ACHN (cell line): ENCODE measurements at places on chromosomes 6 and 20.

- no peak for DNase-seq
These were observed 78.0 kb upstream of the MPC1 start for GRCh38 chr6:166460473-166461437.

DNA sequence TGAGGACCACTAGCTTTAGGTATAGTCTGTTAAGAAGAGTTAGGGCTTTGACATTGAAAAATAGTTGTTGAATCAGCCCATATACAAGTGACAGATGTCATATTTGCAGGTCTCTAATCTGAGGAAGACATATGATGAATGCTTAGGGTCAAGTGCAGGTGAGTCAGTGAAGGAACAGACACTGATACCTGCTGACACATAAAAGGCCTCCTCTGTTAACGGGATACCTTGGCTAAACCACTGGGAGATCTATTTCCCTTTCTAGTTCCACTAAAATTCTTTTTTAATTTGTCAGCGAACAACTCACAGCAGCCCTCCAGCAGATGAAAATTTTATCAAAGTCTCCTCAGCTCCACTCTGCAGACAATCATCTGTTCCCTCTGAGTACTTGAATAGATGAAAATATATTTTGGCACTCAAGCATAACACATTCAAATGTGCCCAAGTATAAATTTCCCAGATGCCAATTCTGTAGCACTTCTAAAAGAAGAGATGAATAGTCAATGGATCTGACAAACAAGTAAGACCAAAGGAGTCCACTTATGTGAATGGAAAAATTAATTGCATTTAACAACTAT lies 154.0 kb downstream of the KIF16B start:
- no peak for DNase-seq

- peak; percentile 20 for DNase-seq
These were observed 29.3 kb upstream of the TBC1D7 start for GRCh38 chr6:13357551-13358075.

DNA sequence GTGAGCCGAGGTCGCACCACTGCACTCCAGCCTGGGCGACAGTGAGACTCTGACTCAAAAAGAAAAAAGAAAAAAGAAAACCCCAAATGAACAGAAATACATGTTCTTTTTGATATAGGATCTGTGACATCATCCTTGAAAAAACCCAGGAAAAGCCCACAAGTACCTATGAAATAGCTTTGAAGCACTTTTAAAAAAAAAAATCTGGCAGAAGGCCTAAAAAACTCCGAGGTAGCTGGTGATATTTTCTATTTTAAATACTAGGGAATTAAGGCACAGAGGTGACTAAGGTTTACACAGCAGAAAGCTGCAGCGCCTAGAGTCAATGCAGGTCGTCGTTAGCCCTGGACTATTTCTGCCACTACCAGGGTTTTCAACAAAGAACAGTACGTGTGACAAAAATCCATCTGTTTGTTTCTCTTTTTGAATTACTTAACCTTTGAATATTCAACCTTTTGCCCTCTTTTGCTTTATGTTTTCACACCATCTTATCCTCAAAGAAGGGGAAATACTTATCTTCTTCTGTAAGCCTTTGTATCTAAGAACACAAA lies 39.4 kb upstream of the EEF1A1 start:
- DNase-seq: no peak

- no peak for DNase-seq
These were observed 84.9 kb downstream of the TIAM2 start for GRCh38 chr6:155079985-155080452.
